Stimulated activated CD8-positive, alpha-beta memory T cell treated with anti-CD3 and anti-CD28 coated beads, Interleukin-7, amount 100 ng/mL, for 48 hours (primary cell): ENCODE measurements at places on chromosomes 7 and 10.

- DNase-seq, result peak; percentile 91
Measured at GRCh38 chr7:107890962-107891635, at the start of gene DLD. Gene DLD, plus strand, starts transcription at chr7:107891183. Its CDS starts 68 bp downstream, at chr7:107891251.

DNA sequence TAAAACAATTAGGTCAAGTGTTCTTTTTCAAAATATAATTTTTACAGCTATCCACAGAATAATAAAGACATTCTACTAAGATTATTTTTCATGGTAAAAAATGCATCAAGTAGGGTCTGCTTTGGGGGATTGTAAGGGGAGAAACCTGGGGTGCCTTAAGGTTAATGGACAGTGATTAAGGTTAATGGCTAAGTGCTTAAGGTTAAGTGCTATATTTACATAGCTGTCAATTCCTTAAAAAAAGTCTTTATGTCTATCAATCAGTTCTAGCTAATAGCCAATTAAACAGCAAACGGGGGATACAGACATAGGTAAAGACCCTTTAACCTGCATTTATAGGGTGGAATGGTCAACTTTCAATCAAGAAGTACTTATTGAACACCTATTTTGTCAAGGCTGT is 284.5 kb upstream of the SEMA3A start:
- no peak for DNase-seq

DNA sequence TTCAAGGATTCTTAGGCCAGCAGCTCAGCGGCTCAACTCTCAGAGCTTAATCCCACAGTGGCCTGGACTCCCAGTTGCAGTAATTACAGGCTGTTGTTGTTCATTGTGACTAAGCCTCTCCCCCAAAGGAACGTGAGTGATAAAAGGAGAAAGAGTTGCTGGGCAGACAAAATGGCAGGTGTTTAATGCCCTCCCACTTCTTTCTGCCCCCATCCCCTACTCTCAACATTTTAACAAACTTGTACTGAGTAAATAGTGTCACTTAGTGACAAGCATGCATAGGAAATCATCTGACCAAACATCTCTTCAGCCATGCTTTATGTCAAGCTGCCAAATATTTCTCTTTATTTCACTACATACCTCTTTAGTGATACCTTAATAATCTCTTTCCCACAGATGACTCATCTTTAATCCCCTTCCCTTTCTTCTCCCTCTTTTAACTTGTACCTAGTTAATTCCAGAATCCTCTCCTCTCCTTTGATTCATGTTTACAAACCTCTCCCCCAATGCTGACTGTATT is 12.4 kb upstream of the MTERF1 start:
- no peak for DNase-seq

DNA sequence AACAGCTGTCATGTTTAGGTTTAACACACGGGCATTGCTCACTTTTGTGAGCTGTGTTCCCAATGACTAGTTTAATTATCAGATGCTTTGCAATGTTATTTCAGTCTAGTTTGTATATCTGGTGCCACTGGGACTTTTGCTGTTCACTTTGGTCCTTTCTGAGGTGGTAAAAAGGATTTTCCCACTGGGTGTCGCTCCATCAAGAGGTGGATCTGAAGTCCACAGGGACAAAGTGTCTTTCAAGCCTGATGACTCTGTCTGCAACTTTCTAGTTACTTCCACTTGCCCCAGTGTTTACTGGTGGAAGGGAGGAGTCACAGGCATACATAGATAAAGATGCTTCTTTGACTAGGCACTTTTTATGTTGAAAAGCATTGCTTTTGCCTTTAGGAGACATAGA is 242.2 kb downstream of the HGF start:
- DNase-seq, result no peak

GRCh38 chr7:32039000-32039756 is 31.0 kb downstream of the PDE1C start:
- no peak for DNase-seq

- no peak for DNase-seq
Measured at GRCh38 chr7:85916016-85916415, 727.7 kb upstream of the GRM3 start.

DNA sequence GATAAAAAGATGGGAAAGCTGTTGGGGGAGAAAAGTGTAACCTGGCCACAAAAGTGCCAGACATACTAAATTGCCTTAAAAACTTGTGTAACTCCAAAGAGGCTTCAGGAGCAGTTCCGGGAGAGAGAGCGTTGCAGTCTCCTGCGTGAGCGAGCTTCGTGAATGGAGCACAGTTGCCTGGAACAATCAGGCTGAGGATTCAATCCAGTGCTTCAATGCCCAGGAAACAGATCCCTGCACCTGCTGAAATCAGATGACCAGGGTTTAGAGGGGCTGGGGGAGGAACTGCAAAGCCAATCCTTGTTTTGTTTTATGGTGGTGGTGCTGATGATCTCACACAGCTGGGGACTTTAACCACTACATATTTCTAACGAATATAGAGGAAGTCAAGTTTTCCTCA is 398.3 kb downstream of the DPP6 start:
- DNase-seq, result no peak

DNA sequence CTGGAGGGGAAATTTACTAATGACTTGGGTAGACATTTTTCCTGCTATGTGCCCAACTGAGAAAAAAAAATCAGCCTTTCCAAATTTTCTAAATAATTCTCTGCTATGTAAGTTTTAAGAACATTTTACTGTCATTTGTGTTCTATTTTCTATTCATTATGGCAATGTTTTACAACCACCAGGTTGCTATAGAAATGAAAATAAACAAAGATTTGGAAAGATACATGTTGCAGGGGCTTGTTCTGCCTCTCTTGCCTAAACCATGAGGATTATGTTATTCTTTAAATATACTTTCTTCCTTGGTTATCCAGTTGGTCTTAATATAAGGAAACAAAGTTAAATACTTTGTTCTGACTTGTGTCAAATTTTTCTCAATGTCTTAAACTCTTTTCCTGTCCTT is 257.2 kb downstream of the TWIST1 start:
- DNase-seq, result no peak

DNA sequence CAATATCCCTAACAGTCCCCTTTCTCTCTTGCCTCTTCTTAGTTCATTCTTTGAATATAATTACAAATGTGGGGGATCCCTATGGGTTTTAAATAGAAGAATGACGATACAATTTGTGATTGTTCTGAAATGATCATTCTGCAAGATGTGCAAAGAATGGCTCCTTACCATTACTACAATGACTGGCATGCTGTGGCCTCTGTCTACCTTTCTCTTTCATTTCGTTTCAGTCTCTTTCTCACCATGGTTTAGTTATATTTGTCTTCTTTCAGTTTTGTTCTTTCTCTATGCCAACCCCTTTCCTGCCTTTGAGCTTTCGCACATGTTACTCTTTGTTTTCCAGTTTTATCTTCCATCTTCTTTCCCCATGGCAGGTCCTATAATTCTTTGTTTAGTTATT is 176.5 kb downstream of the SUGCT start:
- DNase-seq, result no peak

DNA sequence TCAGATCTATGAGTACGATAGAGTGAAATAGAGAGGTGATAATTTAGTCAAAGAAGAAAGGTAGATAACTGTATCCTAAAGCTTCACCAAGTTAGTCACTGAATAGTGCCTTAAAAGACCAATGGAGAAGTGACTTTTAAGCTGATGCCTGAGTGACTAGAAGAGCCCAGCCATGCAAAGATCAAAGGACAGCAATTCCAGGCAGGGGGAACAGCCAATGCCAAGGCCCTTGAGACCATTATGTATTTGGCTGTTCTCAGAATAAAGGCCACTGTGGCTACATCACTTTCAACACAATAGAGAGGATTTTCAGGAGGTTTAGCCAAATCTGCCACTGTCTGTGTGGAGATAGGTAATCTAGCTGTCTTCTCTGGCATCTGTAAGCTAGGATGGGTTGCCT is 17.8 kb downstream of the HDAC9 start:
- DNase-seq, result no peak
